ENCODE measurements at places on chromosomes 2 and 18.
A peak's percentile ranks its signal among the peaks of the same experiment; 100 is the strongest.

- no peak for DNase-seq
Measured at GRCh38 chr18:74331404-74331803, 15.8 kb downstream of the C18orf63 start.

- no peak for DNase-seq
Measured at GRCh38 chr18:46262856-46263255, 158.7 kb downstream of the HAUS1 start.

DNA sequence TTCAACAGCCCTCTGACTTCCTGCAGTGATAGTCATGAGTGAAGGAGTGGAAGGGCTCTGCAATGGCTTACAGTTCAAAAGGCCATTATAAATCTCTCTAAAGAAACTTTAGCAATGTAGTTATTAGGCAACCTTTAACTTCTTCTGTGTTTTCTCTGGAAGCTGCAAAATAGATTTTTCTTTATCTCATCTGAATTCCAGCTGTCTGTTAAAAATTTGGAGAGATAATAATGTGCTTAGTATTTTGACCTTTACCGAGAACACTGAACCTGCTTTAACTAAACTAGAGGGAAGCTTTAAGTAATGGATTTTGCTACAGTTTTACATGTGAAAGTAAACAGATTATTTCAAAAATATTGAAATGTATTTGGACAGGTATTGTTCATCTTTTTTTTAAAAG lies 847.9 kb downstream of the ERBB4 start:
- no peak for DNase-seq

DNA sequence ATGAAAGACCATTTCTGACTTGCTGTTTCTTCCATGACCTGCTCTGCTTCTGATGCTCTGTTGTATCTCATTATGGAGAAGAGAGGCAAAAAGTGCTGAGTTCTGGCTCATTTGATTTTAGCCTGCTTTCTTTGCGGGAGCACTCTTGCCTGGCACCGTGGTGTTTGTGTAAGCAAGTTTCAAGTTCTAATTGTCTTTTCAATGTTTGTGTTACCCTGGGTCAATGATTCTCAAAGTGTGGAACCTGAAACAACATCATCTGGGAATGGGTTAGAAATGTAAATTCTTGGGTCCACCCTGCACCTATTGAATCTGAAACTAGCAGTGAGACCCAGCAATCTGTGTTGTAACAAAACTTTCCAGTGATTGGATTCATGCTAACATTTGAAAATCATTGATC lies 85.5 kb upstream of the STON1 start:
- no peak for DNase-seq

GRCh38 chr18:23181547-23181946 lies 46.3 kb downstream of the CABLES1 start:
- no peak for DNase-seq

GRCh38 chr2:150588506-150588870 lies 101.0 kb upstream of the RND3 start:
- no peak for DNase-seq

DNA sequence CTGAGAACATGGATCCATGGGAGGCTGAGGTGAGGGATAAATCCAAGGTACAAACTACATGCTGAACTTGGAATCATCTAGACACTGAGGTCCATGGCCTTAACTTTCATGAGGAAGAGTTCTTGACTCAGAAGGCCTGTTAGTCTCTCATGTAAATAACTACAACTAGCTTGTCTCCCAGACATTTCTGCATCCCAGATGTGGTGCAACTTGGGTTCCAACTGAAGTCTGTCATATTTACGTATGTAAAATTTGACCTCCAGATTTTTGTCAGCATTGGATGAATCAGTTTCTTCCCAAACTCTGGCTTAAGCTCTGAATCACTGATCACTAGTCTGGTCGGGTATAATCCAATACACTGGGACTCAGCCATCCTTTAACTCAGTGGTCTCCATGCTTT lies 306.9 kb downstream of the PDE11A start:
- DNase-seq: no peak

- peak; percentile 68 for DNase-seq
Measured at GRCh38 chr2:63056107-63057050, 5.7 kb downstream of the OTX1 start.

DNA sequence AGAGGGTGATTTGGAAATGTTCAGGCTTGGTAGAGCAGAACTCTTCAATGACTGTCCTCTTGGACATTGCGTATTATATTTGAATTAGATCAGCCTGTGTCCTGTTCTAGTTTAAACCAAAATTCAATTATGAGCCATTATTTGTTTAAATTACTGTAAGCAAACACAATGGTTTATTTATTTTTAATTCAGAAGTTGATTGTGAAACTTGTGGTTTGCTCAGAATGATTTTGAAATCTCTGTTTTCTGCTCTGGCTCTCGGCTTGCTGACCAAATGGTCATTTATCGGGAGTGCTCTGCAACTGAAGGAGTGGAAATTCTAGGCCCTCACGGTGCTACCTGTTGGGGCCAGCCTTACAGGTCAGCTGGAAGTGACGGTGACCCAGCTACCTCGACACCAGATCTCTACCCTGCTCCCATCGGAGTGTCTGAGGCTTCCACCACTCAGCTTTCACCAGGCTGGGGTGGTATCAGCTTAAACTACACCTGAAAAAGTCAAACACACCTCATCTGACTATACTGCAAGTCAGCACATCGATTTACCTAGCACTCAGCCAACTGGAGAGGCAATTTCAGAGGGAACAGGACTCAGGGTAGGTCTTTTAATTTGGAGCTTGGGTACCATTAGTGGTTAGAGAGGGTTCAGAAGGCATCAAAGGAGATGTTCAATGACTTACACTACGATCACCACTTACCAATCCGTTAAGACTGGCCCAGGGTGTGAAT lies 36.8 kb upstream of the GPD2 start:
- DNase-seq: no peak
